Right renal cortex interstitium (tissue), 3 donors: ENCODE measurements at places on chromosomes 5 and 9.

DNA sequence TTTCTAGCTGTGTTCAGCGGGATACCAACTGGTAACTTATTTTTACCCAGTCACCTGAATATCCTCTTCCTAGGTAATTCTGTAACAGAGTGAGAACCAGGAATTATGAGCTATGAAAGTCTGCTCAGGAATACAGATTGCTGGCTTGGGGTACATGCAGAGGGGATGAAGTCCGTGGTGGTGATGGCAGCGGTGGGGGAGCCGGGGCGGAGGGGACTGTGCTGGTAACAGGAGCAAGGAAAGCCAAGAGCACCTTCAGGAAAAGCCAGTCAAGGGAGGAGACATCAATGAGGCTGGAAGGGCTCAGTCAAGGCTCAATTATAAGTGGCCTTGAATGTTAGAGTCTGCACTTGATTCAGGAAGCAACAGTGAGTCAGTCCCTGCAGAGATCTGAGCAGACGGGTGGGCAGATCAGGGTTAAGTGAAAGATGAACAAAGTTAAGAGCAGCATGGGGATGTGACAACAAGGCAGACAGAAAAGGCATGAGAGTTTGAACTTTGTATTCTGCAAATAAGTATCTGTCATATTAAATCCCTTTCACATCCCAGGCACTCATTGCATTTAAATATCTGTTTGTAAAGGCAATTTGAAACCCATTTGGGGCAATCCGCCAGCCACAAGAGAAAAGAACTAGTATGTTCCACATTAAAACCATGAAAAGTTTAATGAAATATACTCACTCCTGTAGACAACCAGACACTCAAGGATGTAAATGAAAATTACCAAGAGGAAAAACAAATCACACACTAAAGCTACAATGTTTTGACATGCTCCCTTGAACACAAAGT lies 101.2 kb downstream of the TTC39B start:
- no peak for DNase-seq

DNA sequence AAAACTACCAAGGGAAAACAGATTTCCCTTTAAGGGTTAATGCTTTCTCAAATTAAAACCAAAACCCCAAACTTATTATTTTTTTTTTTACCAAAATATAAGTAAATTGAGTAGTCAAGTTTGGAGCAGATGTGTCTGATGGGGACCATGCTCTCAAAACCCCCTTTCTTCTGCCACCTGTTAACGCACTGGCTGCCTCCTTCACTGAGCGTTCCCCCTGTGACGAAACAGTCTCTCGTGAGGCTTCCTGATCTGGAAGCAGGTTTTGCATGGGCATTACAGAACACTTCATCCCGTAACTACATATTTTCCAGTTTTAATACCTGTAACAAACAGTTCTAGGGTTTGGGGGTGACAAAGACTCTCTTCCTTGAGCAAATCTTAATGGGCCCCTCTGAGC lies 59.4 kb downstream of the ANKH start:
- no peak for DNase-seq

- no peak for DNase-seq
Observed at GRCh38 chr9:33130961-33131789, 36.0 kb downstream of the B4GALT1 start.

DNA sequence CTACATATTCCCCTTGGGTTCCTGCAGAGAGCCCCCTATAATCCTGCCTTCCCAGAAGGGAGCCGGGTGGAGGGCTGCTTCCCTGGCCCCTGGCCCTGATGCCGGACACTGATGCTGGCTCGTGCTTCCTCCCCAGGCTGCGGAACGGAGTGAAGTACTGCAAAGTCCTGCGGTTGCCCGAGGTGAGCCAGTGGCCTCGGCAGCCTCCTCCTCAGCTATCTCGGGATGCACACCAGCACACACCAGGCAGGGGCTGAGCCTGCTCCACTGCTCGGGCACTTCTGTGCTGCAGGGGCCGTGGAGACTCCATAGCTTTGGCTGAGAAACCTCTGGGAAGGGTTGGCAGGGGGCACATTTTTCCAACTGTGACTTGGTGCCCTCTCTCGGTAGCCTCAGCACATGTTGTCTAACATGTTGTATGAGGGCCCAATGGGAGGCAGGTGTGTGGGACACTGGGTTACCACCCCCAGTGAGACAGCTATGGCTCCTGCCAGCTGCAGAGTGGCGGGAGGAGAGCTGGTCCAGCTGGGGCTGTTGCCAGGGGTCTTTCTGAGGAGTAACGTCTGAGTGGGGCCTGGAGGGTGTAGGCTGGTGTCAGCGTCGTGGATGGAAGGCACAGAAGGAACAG lies 38.4 kb downstream of the USP20 start:
- DNase-seq = no peak

DNA sequence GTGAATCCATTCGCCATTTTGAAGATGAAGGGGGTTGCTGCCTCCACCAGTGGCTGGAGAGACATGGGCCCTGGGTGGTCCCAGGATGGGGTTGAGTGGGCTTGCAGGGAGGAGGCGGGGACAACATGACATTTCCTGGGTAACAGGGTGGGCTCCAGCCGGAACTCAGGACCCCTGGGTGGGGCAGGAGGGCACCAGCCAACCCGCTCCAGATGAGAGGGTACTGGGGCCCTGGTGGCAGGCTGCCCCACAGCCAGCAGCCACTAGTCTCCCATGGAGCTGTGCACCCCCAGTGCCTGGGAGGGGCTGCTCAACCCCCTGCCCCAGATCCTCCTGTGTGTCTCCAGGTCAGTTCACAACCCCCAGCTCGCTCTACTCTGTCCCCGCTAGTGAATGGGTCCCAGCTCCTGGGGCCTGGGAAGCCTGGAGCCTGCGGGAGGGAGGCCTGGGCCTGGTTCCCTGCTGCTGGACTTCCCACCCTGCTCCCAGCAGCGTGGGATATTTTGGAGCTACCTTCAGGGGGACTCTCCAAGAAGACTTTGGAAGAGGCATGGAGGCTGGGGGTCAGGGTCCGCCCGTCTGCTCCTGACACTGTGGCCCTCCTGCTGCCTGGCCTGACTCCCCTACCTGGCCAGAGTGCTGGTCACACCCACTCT lies 55.9 kb downstream of the AHRR start:
- no peak for DNase-seq

GRCh38 chr5:147403651-147404640 lies 105.9 kb downstream of the DPYSL3 start:
- no peak for DNase-seq

DNA sequence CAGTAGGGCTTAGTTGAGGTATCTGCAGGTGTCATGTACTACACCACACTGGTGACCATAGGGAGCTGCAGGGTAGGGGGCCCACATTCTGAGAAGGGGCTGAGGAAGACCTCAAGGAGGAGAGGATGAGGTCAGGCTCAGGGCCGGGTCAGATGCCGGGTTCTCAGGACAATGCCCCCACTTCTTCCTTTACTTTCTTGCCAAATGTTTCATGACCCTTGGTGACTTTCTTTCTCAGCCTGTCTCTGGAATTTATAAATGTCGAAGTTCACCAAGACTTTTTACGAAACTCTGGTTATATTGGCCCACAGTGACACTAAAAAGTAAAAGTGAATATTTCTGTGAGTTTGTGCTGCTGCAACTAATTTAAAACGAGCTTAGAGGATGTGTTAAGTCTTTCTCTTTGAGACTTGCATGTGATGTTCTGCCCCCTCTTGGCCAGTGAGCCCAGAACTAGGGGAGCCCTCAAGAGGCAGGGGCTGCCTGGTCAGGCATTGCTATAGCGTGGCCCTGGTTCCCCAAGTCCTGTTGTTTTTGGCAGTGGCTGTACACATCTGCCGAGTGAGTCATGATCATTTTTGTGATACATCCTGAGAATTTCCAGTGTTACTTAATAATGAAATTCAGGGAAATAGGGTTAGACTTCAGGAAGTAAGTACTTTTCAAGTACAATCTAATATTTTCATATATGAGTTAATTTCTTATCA lies 11.2 kb downstream of the ACO1 start:
- no peak for DNase-seq

DNA sequence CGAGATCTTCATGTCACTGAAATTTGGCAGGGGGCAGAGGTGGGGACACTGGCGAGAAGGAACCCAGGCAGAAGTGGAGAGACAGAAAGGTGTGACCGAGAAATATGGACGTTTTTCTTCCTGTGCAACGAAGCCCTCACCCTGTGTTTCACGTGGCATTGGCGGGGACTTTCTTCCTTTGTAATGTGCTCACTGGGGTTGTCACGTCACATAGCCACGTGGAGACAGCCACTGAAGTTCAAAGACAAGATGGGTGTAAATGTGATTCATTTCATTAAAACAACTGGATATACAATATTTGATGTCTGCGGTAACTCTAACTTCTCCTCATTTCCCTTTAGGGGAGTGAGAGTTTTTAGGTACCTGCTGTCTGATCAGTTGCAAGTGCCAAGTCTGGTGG lies 225.7 kb downstream of the FSTL4 start:
- no peak for DNase-seq

GRCh38 chr5:101969742-101970141 lies 326.3 kb downstream of the SLCO4C1 start:
- no peak for DNase-seq

GRCh38 chr5:14920121-14920520 lies 48.5 kb upstream of the ANKH start:
- no peak for DNase-seq

DNA sequence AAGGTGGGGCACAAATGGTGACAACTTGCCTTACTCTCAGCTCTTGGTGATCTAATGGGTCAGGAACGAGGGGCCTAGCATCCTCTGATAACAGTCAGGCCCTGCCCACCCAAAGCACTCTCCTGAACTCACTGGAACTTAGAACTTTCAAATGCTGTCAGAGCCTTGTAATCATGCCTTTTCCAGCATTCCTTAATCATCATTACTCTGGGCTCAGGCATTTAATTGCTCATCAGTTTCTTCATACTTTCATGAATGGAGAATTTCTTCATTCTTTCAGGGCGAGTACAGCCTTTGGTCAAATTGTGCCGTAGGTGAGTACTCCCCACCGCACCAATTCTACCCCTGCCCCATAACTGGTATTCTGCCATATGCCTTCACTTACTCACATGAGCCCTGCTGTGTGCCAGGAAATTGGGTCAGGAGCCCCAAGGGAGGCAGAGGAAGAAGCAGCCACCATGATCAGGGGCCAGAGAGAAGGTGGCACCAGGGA lies 30.2 kb upstream of the DUSP1 start:
- no peak for DNase-seq

- DNase-seq = no peak
Observed at GRCh38 chr5:71883742-71884103, 164.6 kb downstream of the CARTPT start.

DNA sequence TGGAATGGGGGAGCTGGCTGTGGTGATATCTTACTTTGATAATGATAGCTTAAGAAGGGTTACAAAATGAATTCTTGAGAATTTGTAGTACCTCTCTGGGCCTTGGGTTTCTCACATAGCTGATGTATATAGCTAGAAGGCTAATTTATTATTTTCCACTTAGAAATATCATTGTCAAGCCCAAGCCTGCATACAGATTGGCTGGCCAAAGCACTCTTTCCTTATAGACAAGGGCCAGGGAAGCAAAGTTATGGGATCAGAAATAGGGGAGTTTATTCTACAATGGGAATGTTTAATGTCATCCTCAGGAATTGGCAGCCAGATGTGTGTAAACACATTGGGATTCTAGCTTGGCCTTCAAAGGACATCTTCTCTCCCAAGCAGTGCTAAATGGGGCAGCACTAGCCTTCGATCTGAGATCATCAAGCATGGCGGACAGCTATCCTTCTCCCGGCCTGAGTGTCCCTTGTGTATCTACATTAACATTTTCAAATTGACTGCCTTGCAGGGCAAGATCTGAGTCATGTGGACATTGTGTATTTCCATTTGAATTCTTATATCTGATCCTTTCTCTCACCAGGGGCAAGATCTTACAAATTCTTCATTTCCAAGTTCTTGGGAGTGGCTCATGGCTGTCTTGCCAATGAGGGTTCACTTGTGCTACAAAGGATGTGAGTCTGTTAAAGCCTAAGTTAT lies 457.2 kb downstream of the ARHGEF28 start:
- DNase-seq = no peak

GRCh38 chr5:148471379-148471778 lies 87.6 kb downstream of the FBXO38 start:
- DNase-seq = no peak

GRCh38 chr9:4852419-4852818 lies 59.7 kb downstream of the RCL1 start:
- DNase-seq = no peak

DNA sequence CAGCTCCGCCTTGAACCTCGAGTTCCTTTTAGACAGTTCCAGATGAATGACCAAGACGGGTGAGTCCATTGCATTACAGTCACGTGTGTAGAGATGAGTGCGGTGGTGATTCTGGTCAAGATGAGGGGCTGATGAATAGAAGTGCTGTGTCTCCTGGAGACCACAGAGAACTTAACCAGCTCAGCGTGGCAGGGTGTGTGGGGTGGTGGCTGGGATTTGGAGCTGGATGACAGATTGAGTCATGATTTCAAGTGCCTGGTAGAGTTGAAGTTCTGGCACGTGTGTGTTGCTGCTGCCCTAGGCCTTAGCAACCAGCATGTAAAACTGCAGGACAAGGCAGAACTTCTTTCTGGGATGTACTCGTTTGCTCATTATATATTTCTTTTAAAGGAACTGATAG lies 53.3 kb downstream of the PRRC2B start:
- no peak for DNase-seq

DNA sequence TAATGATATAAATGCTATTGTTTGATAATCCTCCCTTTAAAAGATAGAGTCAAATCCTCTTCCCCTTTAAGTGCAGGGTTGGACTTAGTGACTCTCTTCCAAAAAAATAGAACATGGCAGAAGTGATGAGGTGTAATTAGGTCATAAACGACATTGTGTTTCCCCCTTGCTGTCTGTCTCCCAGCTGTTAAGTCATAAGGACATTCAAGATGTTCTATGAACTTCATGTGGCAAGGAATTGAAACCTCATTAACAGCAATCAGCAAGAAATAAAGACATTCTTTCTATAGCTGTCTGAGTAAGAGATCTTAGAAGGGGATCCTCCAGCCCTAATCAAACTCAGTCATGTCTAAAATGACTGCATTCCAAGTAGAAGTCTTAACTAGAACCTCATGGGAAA lies 3.3 kb upstream of the SLC25A46 start:
- no peak for DNase-seq

DNA sequence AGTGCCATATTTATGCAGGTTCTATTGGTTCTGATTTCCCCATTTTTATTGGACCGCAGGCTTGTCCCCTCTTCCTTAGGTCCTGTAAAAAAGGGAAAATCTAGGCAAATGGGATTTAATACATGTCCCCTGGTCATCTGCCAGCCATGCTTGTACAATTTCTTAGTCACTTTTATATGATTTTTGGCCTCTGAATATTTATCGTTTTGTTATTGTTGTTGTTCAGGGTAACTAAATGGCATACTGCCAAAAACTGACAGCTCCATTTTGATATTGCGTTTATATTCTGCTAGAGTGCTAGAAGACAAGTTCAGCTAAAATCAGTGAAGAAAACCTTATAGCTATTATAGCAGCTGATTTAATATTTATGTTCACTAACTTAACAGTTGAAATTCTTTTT lies 770.2 kb upstream of the FAM174A start:
- no peak for DNase-seq

DNA sequence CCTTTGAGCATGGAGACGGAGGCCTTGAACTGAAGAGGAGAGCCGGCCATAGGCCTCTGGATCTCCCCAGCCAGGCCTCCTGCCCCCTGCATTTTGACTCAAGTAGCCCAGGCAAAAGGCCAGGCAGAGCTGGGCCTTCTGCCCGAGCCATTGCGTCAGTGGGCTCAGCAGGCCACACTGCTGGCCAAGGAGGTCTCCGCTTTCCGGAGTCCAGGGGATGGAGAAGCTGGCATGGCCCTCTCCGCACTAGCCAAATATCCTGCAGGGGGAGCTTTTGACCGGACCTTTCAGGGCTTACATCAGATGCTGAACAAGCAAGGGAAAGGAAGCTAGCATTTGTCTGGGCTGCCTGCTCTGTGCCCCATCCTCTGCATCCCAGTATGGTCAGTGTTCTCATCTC lies 386.8 kb downstream of the TRIM36 start:
- DNase-seq = no peak
